Activated CD8-positive, alpha-beta memory T cell treated with anti-CD3 and anti-CD28 coated beads for 1 hour (primary cell): ENCODE measurements at places on chromosomes 1 and 21.

- DNase-seq = no peak
Observed at GRCh38 chr1:229624521-229625070, 1.3 kb downstream of the TAF5L start.

- no peak for DNase-seq
Observed at GRCh38 chr1:94309216-94309615, 71.8 kb upstream of the ARHGAP29 start.

- no peak for DNase-seq
Observed at GRCh38 chr1:53685272-53686051, 53.5 kb downstream of the GLIS1 start.

- DNase-seq = no peak
Observed at GRCh38 chr1:109116286-109116685, 2.4 kb downstream of the ELAPOR1 start.

DNA sequence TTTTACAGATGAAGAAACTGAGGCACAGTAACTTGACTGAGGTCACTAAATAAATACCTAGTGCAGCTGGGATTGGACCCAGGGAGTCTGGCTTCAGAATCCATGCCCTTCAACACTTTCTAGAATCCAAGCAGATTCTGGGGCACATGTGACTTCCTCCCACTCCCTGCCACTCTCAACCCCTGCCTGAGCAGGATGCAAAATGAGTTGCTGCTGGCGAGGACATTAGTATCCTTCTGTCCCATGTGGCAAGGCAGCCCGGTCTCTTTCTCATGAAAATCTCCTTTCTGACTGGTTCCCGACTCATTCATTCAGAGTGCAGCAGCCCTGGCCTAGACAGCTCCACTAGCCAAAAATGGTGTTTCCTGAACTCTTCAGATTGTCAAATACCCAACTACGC lies 28.4 kb downstream of the TNNT2 start:
- DNase-seq = no peak

DNA sequence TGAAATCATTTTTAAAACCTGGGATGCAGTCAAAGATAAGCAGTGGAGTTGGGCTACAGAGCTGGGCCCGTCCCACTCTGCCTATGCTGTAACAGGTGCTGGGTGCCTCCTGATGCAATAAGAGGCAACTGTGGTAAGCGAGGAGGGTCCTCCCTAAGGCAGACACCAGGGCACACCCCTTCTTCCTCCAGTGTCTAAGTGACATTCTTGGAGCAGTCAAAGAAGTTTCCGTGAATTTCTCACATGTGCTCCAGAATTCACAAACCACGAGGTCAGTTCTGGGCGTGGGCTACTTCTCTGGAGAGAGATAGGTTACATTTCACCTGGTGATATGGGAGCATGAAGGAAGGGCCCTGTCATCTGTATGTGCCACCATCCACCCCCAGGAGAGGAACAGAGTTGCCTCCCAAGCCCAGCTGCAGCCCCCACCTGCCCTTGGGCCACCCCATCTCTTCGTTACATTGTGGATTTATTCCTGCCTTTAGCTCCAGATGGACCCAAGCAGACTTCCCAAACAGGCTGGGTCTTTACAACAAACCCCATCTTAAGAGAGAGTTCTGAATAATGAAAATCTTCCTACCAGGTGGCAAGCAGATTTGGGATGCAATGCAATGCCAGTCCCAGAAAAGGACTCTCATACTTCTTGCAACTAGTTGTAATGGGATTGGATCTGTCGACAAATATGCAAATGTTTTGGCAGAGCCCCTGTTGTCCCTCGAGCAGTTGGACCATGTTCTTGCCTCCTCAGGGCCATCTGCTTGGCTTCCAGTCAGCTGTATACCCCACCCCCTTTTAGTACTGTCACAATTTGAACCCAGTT lies 82.5 kb upstream of the CNTN2 start:
- no peak for DNase-seq

DNA sequence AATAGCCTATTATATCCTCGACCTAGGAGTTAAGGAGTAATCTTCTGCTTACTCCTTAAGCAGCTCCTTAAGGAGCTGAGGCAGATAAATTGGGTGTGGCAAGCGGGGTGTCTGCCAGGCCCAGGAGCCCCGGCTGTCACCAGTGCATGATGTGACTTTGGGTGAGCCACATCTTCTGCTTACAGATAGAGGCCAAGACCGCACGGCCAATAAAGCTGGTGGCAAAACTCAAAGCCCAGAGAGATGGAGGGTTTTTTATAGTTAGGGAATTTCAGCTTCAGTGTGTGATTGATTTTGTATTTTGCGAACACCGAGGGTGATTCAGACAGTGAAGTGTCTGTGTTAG lies 9.8 kb downstream of the MX2 start:
- DNase-seq = no peak

DNA sequence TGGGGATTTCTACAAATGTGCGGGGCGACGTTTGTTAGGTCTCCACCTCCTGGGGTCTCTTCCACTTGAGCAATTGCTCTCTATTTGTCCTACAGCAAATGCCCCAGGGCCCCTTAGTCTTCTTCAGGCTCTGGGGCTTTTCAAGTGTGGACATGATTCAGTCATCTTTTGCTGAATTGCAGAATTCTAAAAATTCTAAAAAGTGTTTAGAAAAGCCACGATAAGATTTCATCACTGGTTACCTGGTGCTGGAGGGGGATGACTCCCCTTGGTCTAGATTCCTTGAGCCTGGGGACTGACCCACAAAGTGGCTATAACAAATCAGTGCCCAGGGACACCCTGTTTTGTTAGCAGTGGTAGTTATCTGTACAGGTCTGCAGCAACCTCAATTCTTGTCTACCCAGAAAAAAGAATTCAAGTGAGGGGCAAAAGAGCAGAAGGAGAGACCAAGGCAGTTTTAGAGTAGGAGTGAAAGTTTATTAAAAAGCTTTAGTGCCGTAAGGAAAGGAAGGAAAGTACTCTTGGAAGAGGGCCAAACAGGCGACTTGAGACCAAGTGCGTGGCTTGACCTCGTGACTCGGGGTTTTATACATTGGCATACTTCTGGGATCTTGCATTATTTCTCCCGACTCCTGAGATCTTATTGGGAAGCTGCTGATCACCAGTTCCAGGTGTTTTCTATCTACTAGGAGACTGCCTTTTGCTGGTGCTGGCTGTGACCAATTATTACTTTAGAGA lies 25.2 kb downstream of the PROK1 start:
- no peak for DNase-seq

DNA sequence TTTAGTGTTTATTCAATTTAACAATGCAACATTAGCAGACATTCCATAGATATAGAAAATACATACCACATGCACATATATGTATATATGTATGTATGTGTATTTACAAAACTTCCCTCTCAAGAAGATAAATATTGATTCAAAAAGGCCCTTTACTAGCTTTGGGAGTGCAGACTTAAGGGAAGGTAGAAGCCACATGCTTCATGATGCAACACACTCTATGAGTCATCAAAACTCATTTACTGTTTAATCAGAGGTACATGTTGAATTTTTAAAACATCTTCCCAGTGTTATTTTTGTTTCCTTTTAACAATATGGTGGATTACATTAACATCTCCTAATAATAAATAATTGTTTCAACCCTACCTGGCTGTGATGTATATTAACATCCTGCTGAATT lies 61.4 kb upstream of the KIRREL1 start:
- no peak for DNase-seq

- no peak for DNase-seq
Observed at GRCh38 chr1:201471772-201472171, 2.8 kb upstream of the PHLDA3 start.

- DNase-seq = no peak
Observed at GRCh38 chr1:234546890-234547788, 62.8 kb downstream of the IRF2BP2 start.

DNA sequence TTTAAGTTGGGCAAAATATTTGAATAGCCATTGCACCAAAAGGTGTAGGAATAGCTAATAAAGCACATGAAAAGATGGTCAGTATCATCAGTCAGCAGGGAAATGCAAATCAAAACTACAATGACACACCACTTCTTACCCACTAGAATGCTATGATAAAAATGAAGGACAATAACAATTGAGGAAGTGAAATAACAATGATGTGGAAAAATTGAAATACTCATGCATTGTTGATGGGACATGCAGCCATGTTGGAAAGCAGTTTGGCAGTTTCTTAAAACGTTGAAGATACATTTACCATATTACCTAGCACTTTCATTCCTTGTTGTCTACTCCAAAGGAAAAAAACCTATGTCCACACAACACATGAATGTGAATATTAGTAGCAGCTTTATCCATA lies 28.4 kb downstream of the HSD3B1 start:
- DNase-seq = no peak

GRCh38 chr1:235275223-235275622 lies 52.8 kb downstream of the ARID4B start:
- DNase-seq = no peak

DNA sequence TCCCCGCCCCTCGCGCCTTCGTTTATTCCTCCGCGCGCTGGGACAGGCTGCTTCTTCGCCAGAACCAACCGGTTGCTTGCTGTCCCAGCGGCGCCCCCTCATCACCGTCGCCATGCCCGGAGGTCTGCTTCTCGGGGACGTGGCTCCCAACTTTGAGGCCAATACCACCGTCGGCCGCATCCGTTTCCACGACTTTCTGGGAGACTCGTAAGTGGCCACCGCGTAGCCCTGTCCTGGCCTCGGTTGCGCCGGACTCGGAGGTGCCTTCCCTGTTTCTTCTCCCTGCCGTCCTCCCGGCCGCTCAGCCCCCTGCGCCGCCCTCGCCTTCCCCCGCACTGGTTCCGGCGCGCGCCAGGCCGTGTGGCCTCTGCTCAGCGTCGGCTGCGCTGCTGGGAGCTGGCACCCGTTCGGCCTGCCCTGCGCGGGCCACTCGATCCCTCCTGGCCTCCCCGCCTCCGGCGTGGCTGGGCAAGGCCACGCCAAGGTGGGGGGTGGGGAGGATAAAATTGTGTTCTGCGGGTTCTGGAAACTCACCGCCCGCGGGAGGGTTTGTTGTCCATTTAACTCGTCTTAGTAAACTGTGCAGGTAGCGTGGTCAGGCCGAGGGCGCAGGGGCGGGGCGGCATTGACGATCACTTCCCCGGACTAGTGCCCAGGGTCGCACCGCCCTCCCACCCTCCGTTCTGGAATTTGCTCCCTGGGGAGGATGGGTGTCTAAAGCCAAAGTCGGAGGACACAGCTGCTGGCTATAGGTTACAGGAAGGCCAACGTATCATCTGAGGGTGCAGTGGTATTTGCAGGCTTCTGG lies at the start of gene PRDX6:
PRDX6 (plus strand) TSS at position 50 of the 808 bp plus-strand sequence; CDS start at position 113, 63 bp downstream.
- DNase-seq = peak; percentile 10

DNA sequence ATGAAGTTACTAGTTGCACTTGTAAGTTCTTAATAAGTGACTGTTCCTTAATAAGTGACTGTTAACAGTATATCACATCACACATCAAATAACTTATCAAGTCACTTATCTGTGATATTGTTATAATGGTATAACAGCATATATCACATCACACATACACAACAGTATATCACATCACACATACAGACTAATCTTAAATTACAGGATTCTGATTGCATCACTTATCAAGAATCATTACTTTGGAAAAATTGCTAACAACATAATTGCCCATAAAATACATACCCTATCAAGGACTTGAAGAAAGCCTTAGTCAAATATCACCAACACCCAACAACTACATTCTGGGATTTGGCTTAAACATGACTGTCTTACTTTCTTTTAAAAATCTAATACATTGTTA lies 813.5 kb downstream of the LTN1 start:
- DNase-seq = no peak

- no peak for DNase-seq
Observed at GRCh38 chr1:87956072-87956471, 627.4 kb downstream of the LMO4 start.

DNA sequence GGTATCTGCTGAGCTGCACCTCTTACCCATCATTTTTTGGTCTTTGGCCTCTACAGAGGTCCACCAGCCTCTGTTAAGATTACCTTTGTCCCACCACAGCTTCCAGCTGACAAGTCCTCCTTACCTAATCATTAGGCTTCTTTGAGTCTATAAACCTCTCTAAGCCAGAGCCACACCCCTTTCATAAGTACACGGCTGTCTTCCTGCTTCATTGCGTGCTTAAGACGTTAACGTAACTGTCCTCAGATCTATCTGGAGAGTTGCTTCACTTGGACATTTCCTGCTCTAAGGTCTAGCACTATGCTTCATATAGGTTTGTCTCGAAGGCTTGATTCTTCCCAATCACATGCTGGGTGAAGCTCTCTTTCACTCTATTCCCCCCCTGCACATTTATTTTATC lies 71.0 kb upstream of the CACHD1 start:
- DNase-seq = no peak

DNA sequence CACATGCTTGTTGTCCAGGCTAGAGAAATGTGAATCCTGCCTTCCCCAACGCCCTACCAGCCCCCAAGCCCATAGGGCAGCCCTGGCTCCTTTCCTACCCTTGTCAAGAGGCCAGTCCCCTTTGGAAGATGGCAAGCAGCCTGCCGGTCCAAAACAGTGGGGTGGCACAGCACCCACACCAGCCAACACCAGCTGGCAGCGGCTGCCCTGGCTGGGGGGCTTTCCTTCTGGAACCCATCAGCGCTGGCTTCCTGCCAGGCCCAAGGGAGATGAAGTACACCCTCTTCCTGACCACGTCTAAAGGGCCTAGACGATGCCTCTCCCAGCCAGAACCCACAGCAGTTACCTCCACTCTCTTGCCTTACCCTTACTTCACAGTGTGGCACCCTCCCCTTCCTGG lies 24.2 kb downstream of the KCNN3 start:
- DNase-seq = no peak

DNA sequence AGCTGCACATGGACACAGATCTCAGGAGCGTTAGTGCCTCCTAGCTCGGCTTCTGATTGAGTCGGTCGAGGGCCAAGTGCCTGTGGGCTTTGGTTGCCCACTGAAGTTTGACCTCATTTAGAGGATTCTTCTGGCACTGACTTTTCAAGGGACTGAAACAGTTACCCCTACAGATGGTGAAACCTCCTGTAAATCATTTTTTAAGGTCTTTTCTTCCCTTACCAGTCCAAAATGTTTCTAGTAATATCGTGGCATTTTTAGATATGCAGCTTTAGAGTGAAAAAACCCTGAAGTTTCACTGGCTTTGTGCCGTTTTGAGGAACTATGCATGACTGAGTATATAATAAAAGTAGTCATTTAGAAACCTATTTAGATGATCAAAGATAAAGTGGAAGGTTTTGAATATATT lies 34.7 kb upstream of the L1TD1 start:
- no peak for DNase-seq

DNA sequence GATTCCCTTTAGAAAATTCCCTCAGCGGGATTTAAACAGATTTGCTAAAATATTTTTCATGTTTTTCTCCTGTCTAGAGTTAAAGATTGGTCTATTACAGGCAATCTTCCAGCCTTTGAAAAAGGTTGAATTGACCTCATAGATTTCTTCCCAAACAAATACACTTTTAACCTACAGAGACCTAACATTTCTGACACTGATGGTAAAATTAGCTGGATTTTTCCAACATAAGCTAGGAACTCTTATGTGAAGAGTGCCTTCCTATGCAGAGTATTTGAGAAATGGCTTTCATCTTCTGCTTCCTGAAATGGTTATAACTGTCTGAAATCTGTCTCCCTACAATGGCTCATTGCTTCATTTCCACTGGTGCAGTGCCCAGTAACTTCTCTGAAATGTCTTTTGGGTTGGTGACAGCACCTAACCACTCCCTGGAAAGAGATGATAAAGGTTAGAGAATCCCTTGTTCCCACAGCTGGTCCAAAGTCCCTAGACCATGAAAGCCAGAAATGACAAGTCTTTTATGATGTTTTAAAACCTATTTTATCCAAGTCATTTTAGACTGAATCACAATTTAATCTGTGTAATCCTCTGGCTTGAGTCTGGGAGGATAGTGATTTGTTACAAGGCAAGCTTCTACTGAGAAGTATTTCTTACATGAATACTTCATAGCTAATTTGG lies 269.4 kb downstream of the BACH1 start:
- no peak for DNase-seq
